Uterus (tissue), 4 donors: ENCODE measurements at places on chromosomes 7 and 10. TPM values are rescaled to one million over a fixed set of nuclear protein-coding genes. Genes with fewer than 3 reads are reported as not detected.

The FAM107B gene
- 24.1 TPM for total RNA-seq

The ZNF804B gene
- not detected for total RNA-seq

The CALD1 gene
- total RNA-seq, result 1,046 TPM

The CPA4 gene
- not detected for total RNA-seq

The IFIT3 gene
- total RNA-seq, result 6.9 TPM

The BAG3 gene
- total RNA-seq, result 28.7 TPM

The STEAP2 gene
- total RNA-seq, result 28.2 TPM

The VAX1 gene
- total RNA-seq, result not detected

The TFR2 gene
- 2.0 TPM for total RNA-seq

The ELAPOR2 gene
- 15.8 TPM for total RNA-seq

The ZPBP gene
- total RNA-seq, result not detected

The ERV3-1 gene
- 13.1 TPM for total RNA-seq

The CYP2E1 gene
- 0.29 TPM for total RNA-seq

The ANXA8L1 gene
- total RNA-seq, result not detected

The SLC16A12 gene
- 7.4 TPM for total RNA-seq

The PALS2 gene
- total RNA-seq, result 45.4 TPM

The PAX4 gene
- total RNA-seq, result not detected

- no peaks in the 10 kb centered on the region for H3K36me3 ChIP-seq
- H3K27me3 ChIP-seq, result no peaks in the 10 kb centered on the region
- H3K27ac ChIP-seq, result no peak overlapping the region
- no peak overlapping the region for H3K4me3 ChIP-seq
- no peaks in the 10 kb centered on the region for H3K4me1 ChIP-seq
Measured at GRCh38 chr7:56083150-56083785, 9.5 kb downstream of the PHKG1 start.

DNA sequence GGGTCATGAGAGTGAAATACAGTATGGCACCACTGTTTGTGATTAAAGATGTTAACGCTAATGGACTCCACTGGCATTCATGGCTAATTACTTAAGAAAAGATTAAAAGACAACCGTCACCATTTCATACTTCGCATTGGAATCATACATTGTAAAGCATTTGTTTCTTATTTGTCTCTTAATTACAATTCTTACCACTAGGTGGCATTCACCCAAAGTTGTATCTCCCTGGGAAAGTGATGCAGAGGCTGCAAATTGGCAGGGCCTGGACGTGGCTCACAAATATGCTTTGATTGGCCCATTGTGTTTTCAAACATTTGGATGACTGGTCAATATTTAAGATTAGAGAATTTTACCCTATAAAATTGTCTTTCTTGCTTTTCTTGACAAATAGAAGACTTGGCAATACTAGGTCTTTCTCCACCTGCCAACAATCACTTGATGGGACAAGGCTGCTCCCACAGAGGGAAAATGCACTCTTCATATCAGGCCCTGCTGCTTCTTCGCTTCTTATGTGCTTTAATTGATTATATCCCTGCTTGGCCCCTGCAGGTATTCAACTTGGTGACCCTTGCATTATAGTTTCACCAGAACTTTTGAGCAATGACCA is 72.1 kb upstream of the STARD3NL start:
- H3K27ac ChIP-seq, result no peak overlapping the region
- DNase-seq, result no peak
- no peaks in the 10 kb centered on the region for H3K36me3 ChIP-seq

GRCh38 chr10:66414943-66415342 is 510.9 kb upstream of the LRRTM3 start:
- DNase-seq, result no peak
- H3K4me1 ChIP-seq, result no peaks in the 10 kb centered on the region
- H3K27ac ChIP-seq, result no peak overlapping the region
- H3K36me3 ChIP-seq, result no peaks in the 10 kb centered on the region
- no peaks in the 10 kb centered on the region for H3K27me3 ChIP-seq

GRCh38 chr7:81080553-81080952 is 161.7 kb upstream of the SEMA3C start:
- H3K27ac ChIP-seq, result no peak overlapping the region
- H3K4me1 ChIP-seq, result no peaks in the 10 kb centered on the region
- H3K4me3 ChIP-seq, result no peak overlapping the region
- no peak for DNase-seq

DNA sequence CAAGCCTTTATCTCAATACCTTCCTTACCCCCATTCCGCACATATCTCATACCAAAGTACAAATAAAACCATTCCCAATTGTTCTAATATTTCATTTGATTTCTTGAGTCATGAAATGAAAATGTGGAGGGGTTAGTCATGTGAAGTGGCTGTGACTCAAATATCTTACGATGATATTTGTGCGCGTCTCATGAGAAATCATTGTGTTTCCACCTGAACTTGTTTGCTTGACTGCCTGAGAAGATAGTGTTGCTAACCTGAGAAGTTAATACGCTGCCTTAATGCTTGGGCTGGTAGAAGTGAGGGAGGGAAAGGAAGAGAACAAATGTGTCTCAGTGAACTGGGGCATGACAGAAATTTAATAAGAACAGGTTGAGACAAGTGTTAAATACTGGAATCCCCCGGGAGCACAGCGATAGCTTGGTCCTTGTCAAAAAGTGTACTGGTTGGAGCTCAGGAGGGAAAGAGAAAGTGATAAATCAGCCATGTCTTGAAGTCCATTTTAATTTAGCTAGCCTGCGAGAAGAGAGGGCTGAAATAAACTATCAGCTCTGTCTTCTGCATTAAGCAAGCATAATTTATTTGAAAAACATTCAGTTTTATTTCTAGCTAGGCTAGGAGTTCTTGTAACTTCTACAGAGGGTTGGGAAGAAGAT is 7.2 kb upstream of the EPHA1 start:
- peak overlapping the region; percentile 40 for H3K27ac ChIP-seq
- no peaks in the 10 kb centered on the region for H3K27me3 ChIP-seq
- H3K4me1 ChIP-seq, result peaks cover 6% of the 10 kb centered on the region
- no peak for DNase-seq

DNA sequence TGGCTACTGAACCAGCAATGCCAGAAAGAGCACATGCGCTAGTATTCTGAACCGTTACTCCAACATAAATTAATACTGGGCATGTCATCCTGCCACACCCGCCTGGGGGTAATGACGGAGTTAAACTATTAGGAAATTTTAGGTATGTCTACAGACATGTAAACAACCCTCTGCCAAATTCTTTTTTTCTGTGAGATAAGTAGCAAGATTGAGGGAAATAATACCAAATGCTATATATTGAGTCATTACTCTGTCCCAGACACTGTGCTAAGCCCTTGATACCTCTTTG is 7.4 kb downstream of the LSMEM1 start:
- no peaks in the 10 kb centered on the region for H3K4me1 ChIP-seq
- no peaks in the 10 kb centered on the region for H3K36me3 ChIP-seq
- no peaks in the 10 kb centered on the region for H3K27me3 ChIP-seq
- no peak overlapping the region for H3K27ac ChIP-seq
- no peak for DNase-seq

DNA sequence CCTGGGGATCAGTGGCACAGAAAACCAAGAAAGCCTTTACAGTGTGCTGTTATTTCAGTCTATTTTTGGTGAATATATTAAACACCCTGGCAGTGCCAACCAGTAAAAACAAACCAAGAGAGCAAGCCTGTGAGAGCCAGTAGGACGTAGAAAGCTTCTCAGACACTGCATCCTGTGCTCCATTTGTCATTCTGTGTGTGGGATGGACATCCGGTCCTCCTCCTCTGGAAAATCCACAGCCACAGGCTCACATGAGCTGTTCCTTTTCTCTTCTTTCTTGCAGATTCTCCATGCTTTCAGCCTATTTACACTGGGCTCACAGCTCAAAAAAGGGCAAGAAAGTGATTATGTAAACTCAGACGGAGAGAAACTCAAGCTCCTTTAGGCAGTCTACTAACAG is 119.7 kb upstream of the YAE1 start:
- H3K36me3 ChIP-seq, result no peaks in the 10 kb centered on the region
- DNase-seq, result no peak
- H3K4me3 ChIP-seq, result no peak overlapping the region
- H3K4me1 ChIP-seq, result no peaks in the 10 kb centered on the region
- H3K27me3 ChIP-seq, result no peaks in the 10 kb centered on the region
- H3K27ac ChIP-seq, result no peak overlapping the region

DNA sequence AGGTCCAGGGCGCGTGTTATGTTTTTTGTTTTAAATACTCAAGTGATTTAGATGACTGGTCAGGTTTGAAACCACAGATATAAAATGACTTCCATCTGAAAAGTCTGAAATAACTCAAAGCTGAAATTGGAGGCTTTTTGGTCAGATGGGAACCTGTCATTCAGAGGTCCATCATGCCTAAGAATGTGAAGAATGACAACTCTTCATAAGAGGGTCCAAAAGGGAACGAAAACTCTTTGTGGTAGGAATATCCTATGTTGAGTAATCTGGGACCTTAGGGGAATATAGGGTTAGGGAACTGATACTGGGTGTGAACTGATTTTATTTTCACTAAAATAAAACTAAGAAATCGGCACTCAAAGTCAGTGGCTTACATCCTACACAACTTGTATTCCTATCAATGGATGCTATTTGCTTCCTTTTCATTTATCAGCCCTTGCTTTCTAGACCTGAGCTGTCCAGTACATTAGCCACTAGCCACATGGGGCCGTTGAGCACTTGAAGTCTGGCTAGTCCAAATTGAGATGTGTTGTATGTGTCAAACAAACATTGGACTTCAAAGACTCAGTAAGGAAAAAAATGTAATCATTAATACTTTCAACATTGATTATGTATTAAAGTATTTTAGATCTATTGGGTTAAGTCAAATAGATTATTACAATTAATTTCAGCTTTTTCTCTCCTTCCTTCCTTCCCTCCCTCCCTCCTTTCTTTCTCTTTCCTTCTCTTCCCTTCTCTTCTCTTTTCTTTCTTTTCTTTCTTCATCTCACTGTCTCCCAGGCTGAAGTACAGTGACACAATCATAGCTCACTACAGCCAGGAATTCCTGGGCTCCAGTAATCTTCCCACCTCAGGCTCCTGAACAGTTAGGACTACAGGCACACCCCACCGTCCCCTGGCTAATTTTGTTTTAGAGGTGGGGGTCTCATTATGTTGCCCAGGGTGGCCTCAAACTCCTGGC is 56.5 kb upstream of the KDM7A start:
- no peak overlapping the region for H3K27ac ChIP-seq

DNA sequence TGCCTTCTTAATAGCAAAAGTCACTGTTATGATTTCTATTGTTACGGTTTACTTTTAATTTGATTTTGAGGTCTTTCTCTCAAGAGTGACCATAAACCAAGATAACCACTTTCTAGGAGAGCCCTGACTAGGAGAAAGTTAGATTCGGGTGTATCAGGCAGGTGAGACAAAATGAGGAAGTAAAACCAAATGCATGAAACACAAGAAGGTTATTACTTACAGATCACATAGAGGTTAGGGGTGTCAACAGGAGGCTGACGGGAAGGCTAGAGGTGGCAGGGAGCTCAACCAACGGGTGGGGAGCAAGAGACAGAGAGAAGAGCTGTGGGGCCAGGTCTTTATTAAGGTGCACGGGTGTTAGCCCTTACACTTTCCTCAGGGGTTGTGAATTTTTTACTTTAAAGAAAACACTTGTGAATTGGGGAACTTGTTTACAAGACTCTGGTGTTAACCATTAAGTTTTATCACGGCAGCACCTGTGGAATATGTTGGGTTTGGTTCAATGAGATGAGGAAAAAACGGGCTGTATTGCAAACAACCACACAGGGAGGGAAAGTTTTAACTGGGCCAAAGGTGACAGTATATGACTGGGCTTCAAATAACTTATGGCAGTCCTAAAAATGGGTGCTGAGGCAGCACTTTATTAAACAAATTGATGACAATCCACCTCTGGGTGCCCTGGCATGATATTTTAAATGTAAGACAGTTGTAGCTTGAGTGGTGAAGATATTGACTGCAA is 154.9 kb downstream of the SDHAF3 start:
- H3K36me3 ChIP-seq, result no peaks in the 10 kb centered on the region
- no peak for DNase-seq
- no peak overlapping the region for H3K4me3 ChIP-seq
- no peaks in the 10 kb centered on the region for H3K27me3 ChIP-seq

- no peaks in the 10 kb centered on the region for H3K4me1 ChIP-seq
- no peaks in the 10 kb centered on the region for H3K36me3 ChIP-seq
- no peak overlapping the region for H3K27ac ChIP-seq
- no peak overlapping the region for H3K4me3 ChIP-seq
- DNase-seq, result no peak
- H3K27me3 ChIP-seq, result no peaks in the 10 kb centered on the region
Measured at GRCh38 chr10:123212063-123212462, 57.9 kb downstream of the BUB3 start.

DNA sequence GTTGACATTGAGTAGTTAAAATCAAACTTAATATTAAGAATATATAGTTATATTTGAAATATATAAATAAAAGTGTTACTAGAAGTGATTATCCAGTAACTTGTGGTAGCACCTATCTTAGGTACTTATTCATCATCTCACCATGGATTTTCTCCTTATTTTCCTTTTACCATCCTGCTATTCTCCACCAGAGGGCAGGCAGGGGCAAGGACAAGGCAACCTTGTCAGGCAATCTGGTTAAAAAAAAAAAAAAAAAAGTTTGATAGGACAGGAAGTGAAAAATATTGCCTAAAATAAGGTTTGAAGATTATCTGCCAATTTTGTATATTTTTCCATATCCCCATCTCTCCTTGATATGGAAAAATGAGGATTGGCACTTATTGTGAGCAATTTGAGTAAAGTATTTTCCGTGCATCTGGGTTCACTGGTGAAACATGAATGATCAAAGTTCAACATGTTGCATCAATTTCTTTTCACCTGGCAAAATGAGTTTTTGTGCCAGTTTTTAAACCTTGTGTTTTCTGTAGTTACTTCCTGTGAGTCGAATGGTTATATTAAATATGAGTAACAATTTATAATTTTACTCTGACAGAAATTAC is 256.7 kb downstream of the AGMO start:
- DNase-seq, result peak; percentile 36
- no peaks in the 10 kb centered on the region for H3K36me3 ChIP-seq
- no peak overlapping the region for H3K27ac ChIP-seq
- H3K4me3 ChIP-seq, result no peak overlapping the region
- H3K4me1 ChIP-seq, result no peaks in the 10 kb centered on the region

DNA sequence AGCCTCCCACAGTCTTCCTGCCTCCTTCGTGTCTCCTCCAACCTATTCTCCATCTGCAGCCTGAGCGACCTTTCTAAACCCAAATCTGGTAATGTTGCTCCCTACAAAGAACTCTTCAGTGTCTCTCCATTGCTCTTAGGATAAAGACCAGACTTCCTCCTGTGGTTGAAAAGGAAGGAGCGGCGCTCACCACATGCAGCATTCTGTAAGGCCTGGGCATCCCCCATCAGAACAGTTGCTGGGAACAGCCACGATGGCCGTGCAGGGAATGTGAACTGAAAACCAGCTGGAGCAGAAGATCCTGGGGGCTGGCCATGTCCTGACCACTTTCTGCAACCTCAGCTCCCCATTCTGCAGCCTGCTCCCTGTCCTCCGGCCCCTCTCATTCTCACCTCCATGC is 237.8 kb upstream of the ZMIZ1 start:
- no peak overlapping the region for H3K4me3 ChIP-seq
- no peak overlapping the region for H3K27ac ChIP-seq
- H3K36me3 ChIP-seq, result no peaks in the 10 kb centered on the region
- H3K27me3 ChIP-seq, result no peaks in the 10 kb centered on the region
- H3K4me1 ChIP-seq, result no peaks in the 10 kb centered on the region

GRCh38 chr10:82813856-82814255 is 938.9 kb downstream of the NRG3 start:
- H3K4me3 ChIP-seq, result no peak overlapping the region
- no peak overlapping the region for H3K27ac ChIP-seq
- H3K36me3 ChIP-seq, result no peaks in the 10 kb centered on the region

- H3K36me3 ChIP-seq, result no peaks in the 10 kb centered on the region
- H3K27me3 ChIP-seq, result no peaks in the 10 kb centered on the region
- no peaks in the 10 kb centered on the region for H3K4me1 ChIP-seq
- DNase-seq, result peak; percentile 36
Measured at GRCh38 chr7:66697449-66698438, 42.8 kb upstream of the RABGEF1 start.
